ENCODE measurements at places on chromosomes 12 and 14.

DNA sequence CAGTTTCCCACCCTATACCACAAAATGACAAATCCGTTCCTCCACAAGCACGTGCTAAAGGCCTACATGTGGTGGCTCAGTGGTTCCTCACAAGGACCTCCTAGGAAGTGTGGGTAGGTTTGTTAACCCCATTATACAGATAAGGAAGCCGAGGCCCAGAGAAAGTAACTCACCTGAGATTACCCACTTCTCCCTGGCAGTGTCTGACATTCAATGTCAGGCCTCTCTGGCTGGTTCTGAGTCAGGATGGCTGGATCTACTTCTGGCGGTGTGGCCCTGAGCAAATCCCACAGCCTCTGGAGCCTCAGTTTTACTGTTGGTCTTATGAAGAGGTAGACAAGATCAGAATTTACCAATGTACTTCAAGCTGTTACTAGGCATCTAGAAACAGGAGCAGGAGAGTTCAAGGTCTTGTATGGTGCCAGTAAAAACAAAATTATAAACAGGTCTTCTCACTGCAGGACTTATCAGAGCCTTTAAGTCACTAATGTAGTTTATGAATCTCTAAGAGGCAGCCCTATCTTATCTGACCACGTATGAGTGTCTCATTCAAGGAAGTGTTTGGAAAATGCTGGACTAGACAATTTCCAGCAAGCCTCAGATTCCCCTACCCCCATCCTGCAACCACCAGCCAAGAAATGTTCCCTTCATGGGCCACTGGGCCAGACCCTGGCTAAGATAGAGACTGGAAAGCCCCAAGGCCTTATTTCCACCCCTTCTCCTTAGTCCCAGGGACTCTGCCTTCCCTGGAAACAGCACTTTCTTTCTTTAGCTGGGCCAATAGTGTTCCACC, 4.2 kb downstream of the HSPB8 start:
- no peak for DNase-seq

- no peak for DNase-seq
Measured at GRCh38 chr12:79063258-79063657, 198.7 kb downstream of the SYT1 start.

DNA sequence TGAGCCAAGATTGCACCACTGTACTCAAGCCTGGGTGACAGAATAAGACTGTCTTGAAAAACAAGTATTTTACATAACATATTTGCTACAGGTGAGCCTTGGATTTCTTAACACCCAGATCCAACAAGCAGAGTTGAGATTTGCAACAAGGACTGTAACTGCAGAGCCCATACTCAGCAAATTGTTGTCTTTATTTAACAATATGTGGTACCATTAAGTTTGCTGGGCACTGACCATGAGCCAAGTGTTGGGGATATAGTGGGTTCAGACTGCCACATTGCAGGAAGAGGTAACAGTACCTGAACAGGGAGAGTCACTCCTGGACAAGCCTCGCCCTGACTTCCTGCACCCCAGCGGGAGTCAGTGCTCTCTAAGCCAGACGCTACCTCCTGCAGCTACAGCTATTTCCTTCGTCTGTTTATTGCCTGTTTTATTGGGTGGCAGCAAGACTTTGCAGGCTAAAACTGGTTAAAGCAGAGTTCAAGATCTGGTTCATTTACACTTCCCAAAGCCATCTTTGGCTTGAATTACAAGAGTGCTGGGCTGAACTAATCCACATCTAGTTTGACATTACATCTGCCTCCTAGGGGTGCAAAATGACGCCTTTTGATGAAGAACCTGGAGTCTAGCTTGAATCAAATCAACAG, 12.5 kb downstream of the AHSA1 start:
- no peak for DNase-seq

DNA sequence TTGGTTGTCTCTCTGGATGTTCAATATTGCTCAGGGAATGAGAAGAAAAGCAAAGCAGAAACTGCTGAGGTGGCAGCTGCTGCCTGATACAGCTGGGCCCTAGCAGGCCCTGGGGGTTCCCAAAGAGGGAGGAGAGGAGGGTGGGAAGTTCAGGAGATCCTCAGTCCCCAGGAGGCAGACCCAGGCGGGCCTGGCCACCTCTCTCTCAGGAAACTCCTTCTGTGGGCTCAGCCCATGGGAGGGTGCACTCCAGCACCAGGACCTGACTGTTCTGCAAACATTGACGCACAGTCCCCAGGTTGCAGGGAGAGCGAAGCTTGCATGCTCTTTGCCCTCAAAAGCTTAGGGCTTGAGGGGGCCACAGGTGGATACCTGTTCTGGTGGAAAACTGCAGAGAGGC, 29.6 kb downstream of the IRF2BPL start:
- no peak for DNase-seq

GRCh38 chr14:104515811-104516780, 63.5 kb upstream of the C14orf180 start:
- DNase-seq, result no peak

DNA sequence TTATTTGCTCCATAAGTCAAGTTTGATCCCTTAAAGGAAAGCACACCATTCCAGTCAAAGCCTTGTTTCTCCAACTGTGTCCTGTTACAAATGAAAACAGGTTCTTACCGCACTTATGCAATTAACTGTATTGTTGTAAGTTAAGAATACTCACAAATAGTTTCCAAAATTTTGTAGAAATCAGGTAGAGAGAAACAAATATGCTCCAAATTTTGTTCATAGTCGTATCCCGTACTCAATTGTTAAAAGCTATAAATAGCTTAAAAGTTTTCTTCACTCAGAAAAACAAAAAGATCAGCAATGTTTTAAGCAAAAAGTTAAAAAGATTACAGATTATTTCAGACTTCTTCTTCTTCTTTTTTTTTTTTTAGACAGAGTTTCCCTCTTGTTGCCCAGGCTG, 4.0 kb upstream of the AACS start:
- no peak for DNase-seq

DNA sequence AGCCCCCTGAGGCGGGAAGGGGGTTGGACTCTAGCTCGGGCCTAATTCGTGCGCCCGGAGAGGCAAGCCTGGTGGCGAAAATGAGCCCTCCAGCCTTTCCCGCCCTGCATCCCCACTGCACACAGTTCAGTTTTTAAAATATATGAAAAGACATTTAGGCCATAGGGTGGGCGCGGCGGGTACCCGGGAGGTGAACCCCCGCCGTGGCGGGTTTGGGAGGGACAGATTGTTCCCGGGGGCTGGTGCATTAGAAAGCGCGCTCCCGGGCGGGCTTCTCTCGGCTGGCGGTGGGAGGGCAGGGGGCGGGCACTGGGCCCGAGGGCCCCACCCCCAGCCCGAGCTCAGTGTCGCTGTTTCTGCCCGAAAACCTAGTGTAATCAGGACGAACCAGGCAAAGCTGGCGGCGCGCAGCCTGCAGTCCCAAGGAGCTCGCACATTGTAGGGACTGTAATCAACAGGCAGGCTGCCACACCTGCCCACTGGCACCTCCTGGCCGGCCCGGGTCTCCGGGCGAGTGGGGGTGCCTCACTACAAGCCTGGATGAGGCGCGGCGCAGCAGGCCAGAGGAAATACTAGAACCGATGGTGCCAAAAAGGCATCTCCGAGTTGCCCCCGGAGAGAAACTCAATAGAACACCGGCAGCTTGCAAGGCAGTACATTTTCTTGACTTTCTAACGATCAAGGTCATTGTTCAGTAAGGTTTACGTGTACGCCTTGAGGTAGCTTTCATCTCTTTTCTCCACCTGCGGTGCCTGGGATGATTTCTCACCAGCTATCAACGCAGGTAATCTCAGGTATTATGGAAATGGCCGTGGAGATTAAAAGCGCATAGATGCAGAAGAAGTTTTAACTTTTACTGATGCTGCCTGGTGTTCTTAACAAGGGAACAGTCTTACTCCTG, 764 bp upstream of the SPTB start:
- DNase-seq, result peak; percentile 28

DNA sequence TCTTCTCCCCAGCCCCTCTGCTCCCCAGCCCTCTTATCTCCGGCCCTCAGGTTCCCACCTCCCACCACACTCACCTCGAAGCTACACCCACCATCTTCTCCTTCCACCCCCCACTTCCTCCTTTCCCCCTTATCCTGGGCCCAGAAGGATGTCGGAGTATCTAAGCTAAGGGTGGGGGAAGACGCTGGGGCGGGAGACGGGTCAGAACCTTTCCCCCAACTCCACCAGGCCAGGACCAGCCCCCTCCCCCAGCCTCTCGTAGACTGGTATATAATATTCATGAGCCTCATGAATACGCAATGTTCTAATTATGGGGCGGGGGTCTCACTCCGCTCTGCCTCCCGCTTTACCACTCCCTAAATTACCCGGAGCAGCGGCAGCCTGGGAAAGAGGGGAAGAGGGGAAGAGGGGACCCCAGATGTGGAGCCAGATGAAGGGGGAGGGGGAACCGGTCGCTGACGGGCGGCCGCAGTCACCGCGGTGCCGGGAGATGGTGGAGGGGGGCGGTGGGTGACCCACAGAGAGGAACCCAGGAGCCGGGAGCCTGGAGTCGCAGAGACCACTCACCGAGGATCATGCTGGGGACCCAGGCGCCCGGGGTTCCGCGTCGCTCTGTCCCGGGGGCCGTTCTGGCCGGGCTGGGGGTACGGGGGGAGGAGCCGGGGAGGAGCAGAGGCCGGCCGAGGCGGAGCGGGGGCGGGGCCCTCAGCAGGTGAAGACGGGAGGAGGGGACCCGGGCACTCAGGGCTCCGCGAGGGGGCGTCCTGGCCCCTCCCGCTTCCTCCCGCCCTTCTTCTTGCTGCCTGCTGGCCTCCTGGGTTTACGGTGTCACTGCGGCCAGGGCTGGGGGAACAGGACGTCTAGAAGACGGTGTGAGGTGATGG, 6.4 kb upstream of the ZNF385A start:
- no peak for DNase-seq

- DNase-seq, result no peak
Measured at GRCh38 chr12:57085999-57086492, 2.9 kb upstream of the NAB2 start.

DNA sequence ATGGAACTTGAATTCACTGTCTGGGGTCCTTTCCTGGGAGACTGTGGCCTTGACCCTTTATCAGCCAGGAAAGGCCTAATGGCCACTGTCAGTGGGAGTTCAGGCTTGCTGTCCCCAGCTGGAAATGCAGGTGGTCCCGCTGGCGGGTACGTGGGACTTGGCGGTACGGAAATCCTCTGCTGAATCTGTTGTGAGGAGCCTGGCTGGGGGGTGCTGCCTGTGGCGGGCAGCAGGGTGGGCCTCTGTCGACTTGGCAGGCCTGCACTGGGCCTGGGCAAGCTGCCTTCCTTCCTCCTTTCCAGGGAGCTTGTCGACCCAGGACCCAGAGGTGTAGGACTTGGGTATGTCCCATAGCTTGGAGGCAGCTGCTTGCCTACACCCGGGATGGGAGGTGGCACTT, 26.3 kb downstream of the ZFYVE21 start:
- DNase-seq, result peak; percentile 61

DNA sequence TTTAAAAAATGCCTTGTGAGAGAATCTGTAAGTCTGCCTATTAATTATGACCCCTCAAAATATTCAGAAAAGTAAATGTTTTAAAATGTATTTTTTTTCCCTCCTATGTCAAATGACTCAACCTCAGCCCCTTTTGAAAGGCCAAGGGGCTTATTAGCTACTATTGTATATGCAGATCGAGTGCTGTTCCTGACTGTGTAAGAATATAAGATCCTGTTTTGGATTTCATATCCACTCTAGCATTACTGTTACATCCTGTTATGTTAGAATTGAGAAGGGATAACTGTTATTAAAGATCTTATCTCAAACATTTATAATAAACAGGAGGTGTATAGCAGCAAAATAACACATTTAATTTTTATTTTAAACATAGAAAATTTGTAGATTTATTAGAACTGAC, 46.6 kb upstream of the TPH2 start:
- no peak for DNase-seq

- DNase-seq, result no peak
Measured at GRCh38 chr14:86296173-86296572, 766.2 kb downstream of the FLRT2 start.

DNA sequence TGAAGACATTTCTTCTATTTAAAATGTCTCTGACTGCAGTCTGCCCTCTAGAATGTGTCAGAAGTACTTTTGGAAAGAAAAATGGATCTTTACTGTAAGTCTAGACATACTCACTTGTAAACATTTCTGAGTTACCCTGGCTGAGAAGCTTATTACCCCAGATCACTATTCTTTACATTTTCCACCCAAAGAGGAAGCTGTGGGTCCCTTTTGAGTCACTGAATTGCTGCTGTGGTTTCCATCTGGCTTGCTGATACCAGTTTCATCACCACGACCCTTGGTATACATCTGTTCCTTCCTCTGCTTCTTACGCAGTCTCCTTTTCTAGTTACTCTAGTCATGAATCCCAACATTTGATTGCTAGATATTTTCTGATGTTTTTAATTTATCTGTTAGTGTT, 20.2 kb upstream of the CLEC4D start:
- DNase-seq, result no peak

DNA sequence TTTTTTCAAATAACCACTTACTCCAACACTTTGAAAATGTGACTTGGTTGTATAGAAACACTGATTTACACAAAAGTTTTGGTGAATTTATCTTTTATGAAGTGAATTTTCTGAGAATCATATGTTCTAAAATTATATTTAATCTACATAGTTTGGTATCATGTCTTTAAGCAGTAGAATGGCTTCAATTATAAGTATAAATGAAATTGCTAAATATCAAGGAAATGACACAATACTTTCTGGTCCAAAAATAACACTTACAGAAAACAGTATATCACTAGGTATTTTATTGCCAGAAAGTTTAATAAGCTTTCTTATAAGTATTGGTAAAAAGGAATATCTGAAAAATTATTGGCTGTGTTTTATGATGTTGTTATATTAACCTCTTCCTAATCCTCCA, 90.9 kb downstream of the SRGAP1 start:
- no peak for DNase-seq

DNA sequence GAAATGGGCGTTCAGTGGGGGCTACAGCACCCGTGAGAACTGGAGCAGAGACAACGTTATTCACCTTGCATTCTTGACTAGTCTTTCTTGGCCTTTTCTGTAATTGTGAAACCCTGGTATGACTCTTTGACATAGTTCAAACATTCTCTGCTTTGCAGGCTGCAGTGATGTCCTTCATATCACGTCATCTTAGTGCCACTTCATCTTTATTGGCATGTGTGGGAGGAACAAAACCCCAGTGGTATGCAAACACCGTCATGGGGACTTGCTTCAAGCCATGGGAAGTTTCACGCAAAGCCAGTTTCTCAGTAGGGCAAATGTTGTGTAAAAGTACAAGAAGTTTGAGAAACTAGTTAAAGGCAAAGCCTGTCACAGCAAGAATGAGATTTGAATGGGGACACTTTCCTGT, 20.2 kb upstream of the DUSP16 start:
- no peak for DNase-seq

GRCh38 chr12:120019197-120019596, 30.2 kb downstream of the BICDL1 start:
- no peak for DNase-seq
